ENCODE measurements at places on chromosomes 6 and 20.

DNA sequence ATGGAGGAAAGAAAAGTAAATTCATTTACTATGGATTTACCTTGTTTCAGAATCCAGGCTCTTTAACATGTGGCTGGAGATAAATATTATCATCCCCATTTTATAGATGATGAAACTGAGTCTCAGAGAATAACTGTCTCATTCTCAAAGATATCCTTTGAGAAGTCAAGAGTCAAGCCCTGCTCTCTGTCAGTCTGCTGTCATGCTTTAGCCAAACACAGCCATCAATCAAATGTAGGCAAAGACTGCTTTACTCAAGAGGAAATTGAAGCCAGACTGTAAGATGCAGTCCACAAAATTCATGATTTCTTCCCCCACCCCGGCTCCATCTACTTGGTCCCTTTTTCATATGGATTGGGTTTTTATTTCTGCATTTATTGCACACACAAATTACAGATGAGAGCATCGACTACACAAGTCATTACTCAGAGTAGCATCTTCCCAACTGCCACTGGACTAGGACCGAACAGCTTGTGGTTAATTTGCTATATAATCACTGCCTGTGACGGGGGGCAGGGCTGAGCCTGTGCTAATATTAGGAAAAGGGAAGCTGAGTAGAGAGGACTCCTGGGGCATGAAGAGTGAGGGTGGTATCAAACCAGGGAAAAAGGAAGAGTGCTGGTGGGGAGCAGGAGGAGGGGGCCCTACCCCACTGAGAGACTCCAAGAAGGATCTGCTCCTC is 102.7 kb upstream of the TOP1 start:
- no peak for DNase-seq

DNA sequence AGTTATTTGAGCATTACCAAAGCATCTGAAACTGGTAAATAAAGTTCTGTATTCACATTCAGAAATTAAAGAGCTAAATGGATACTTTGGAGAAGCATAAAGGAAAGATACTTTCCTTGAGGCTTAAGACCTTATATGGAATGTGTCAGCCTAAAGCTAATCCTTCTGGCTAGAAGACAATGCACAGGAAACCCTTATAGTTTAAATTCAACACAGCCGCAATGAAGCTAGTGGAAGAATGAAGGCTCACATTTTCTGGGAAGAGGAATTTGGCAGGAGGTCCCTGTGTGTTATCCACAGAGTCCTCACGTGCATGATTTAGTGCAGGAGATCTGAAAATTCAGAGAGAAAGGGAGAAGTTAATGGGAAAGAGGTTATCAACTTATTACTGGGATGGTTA is 21.5 kb upstream of the CHD6 start:
- DNase-seq: no peak

GRCh38 chr6:139853302-139853992 is 479.0 kb upstream of the CITED2 start:
- DNase-seq: no peak

DNA sequence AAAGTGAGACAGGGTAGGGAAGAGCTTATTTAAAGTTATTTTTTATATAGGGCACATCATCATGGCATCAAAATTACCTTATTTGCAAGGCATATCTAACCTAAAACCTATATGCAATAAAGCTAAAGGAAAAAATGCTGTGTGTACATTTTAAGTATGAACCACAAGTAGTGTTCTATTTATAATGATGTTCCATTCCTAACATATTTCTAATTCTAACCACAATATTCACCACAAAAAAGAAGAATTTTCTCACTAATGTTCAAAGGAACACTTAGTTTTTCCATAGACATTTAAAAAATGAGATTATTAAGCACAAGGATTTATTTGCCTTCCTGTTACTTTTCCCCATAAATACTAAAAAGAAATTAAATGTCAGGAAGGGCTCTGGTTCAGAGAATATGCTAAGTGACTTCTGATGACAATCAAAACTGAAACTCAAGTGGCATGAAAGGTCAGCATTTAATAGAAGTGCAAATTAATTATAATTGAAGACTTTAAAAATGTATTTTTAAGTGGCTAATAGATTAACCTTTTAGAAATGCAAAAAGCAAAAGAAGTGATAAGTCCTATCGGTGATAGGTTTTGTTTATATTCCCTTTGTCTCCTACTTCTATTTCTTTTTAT is 25.1 kb downstream of the GPR63 start:
- no peak for DNase-seq

DNA sequence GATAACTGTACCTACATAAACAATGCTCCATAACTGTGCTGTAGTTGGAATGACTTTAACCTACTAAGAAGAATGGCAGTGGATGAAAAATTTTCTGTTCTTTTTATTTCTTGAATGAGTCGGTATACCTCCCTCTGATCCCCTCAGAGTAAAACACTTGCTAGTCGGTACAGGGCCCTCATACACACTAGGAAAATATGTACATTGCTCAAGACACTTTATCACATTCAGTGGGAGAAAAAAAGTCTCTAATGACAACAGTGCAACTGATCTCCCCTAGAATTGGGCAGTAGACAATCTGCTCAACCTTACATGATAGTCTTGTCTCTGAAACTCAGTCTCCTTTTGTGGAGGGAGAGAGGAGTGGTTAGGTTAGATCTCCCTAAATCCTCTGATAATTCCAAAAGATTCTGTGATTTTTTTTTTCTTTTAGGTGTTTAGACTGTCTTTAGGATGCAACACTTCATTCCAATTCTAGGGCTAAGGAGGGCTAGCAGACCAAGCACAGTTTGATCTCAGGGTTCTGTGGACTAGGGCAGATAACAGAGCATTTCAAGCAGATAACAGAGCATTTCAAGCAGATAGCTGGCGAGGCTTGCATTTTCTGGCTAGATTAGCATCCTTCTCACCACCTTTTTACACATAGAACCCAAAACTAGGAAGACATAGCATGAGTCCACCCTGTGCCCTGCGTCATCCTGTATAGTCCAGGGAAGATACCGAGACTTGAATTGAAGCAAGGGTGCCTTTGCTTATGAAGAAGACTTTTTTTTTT is 100.3 kb upstream of the TNFAIP3 start:
- DNase-seq: no peak

GRCh38 chr6:145277358-145278086 is 457.8 kb downstream of the EPM2A start:
- no peak for DNase-seq

DNA sequence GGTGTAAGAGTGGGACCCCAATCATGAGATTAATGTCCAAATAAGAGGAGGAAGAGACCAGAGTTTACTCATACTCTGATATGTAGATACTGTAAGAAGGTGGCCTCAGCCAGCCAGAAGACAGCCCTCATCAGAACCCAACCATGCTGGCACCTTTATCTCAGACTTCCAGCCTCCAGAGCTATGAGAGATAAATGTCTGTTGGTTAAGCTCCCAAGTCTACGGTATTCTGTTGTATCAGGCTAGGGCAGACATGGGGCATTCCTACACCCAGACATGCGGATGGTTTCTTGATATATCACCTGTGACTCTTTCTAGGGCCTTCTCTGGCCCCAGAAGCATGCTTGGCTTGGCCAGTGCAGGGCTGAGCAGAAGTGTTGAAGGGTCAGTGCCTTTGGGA is 247.4 kb upstream of the RIN2 start:
- DNase-seq: no peak

Data from CD8-positive, alpha-beta T cell (primary cell).